ENCODE measurements at places on chromosomes 11 and 22.
A peak's percentile ranks its signal among the peaks of the same experiment; 100 is the strongest.

DNA sequence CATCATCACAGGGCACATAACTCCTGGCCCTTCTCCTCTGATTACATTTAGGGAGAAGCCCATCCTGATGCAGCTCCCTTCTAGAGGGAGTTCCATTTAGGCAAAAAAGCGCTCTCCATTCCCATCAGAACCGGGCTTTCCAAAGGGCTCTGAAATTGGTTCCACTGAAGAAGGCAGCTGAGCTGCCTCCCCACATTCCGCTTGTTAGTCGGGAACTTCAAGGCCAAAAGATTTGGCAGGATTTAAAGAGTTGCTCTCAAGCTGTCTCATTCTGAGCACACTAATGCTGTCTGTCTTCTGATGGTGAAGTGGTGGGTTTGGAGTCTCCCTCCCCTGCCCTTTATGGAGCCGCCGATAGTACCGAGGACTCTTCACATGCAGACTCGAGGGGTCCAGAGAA, 26.6 kb upstream of the CABP7 start:
- no peak for DNase-seq

DNA sequence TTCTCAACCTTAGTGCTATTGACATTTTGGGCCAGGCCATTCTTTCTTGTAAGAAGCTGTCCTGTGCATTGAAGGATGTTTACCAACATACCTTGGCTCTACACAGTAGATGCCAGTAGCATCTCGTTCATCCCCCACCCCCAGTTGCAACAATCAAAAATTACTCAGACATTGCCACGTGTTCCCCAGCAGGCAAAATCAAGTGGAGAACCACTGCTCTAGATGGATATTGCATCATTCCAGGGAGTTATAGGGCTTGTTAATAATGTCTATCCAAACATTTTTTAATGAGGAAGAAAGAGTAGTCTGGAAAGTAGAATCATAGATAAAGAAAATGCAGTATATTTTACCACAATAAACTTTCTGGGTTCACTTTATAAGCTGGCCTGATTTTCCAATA, 64.1 kb downstream of the PRMT3 start:
- no peak for DNase-seq

DNA sequence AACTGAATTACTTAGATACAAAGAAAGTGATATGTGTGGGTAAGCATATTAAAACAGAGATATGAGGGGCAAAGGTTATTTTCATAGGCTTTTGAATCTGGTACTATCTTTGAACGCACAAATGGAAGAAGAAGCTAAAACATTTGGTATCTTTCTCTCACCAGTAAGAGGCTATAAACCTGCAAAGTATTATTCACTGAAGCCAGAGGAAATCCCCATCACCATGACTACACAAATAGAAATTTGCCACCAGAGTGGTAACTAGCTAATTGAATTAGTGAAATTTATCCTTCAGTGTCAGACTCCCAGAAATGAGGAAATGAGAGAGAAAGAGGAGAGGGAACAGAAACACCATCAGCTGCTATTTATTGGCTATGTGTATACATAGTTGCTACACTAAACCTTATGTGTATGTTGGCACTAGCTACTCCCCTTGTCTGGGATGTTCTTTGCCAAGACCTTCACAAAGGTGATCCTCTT, 503.4 kb downstream of the DLG2 start:
- peak; percentile 35 for DNase-seq

GRCh38 chr11:45805305-45806071, 539 bp downstream of the SLC35C1 start:
- peak; percentile 94 for DNase-seq

DNA sequence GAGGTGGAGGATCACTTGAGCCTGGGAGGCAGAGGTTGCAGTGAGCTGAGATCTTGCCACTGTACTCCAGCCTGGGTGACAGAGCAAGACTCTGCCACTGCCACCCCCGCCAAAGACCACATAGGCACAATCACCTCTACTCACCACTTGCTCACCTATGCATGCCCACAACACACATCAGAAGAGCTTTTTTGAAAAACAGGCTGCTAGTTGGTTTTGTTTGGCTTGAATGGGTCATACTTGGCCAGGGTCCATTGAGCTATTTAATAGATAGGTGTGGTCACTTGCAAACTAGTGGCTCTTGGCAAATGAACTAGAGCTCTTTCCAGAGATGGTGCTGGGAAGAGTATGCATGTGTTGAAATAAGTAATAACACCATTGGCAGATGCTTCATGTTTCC, 80.1 kb downstream of the EMSY start:
- peak; percentile 34 for DNase-seq

DNA sequence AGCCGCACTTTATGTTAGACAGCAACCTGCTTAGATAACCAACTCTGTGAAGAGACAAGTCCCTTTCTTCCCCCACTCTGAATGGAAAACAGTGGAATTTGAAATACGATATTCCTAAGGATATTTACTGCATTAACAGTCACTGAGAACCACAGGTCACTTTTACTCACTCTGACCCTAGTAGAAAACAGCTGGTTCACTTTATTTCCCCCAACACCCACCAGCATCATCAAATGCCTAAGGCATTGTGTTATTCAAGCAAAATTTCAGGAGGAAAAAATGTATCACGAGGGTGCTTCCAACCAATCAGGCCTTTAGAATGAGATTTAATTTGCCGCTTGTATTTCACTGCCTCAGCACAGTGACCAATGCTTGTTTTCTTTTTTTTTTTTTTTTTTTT, 1134.1 kb upstream of the CCDC90B start:
- DNase-seq, result no peak

DNA sequence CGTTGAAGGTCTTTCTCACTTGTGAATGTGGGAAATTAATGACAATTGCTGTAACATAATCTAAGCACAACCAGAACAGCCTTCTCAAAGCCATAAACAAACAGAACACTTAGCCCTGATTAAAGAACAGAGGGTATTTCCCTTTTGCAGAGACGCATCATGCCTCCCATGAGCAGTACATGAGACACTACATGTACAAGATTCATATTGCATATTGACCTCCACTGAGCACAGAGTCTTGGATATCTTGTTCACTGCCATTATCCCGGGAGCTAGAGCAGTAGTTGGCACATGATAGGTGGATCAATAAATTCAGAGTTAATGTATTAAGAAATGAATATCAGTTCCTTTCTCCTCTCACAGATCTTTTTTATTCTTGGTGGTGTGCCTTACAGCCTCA, 1194.3 kb upstream of the TENM4 start:
- no peak for DNase-seq

DNA sequence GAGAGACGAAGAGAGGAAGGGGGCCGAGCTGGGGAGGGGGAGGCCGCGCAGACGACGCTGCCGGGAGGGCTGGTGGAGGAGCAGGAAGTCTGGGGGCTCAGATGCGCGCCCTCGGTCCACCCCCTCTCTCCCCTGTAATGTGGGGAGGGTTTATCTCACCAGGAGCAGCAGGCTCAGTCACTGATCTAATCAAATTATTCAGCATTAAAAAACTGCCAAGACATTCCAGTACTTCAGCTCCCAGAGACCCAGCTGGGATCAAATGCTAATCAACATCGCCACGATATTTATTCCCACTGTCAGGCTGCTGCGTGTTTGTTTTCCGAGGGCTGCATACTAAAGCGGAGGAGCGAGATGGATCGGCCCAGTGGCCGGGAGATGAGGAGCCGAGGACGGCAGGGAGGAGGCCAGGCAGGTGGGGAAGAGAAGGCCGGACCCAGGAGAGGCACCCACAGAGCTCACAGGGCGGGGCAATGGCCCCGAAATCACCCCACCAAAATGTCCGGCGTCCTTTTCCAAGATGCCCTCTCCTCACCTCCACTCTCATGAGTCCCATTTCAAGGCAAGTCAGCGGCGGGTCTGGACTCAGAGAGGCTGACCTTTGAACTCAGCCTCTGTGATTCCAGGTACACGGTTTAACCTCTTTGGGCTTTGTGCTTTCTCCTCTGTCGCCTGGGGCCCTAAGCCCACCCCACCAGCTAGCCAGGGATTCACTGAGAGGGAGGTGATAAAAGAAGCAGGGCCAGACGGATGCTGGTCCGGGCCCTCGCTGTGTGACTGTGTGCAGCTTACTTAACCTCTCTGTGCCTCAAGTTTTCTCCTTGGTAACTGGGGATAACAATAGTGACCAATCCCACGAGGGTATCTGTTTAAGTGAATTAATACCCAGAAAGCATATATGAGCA, 502.1 kb downstream of the MN1 start:
- DNase-seq, result no peak

DNA sequence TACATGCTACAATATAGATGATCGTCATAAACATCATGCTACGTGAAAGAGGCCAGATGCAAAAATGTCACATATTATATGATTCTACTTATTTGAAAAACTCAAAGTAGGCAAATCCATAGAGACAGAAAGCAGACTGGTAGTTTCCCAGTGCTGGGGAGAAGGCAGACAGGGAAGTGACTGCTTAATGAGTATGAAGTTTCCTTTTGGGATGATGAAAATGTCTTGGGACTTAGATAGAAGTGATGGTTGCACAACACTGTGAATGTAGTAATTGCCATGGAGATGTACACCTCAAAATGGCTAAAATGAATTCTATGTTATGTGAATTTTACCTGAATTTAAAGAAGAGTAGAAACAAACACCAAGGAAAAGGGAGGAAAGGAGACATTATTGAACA, 45.2 kb upstream of the EHF start:
- DNase-seq, result no peak

DNA sequence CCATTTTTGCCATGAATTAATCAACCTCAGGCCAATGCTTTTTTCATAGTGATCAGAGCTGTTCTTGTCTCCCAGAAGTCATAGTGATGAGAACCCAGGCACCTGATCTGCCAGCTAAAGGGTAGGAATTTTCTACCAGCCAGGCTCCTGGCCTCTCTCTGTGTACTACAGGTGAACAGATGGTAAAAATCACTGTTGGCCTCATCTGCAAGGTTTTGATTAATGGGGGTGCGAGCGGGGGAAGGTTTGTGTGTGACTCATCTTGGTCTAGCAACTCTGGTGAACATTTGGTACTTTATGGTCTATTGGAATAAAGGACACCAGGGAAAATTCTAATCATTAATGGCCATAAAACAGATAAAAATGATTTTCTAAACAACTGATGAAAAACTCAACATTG, 14.4 kb upstream of the APOL4 start:
- no peak for DNase-seq

DNA sequence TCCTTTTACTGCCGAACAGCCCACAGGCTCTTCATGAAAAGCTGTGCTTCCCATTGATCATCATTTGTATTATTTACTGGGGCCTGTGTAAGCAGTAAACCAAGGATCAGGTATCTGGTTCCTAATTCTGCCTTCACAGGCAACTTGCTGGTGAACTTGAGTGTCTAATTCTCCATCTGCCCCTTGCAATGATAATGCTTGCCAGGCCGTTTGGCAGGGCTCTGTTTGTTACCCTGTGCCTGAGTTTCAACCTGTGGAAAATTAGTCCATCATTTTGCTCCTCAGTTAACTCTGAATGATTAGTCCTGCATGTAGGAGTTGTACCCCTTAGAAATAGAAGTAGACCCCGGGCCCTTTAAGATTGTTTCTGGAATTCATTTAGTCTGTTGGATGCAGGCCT, 298.4 kb upstream of the CADM1 start:
- DNase-seq, result no peak

DNA sequence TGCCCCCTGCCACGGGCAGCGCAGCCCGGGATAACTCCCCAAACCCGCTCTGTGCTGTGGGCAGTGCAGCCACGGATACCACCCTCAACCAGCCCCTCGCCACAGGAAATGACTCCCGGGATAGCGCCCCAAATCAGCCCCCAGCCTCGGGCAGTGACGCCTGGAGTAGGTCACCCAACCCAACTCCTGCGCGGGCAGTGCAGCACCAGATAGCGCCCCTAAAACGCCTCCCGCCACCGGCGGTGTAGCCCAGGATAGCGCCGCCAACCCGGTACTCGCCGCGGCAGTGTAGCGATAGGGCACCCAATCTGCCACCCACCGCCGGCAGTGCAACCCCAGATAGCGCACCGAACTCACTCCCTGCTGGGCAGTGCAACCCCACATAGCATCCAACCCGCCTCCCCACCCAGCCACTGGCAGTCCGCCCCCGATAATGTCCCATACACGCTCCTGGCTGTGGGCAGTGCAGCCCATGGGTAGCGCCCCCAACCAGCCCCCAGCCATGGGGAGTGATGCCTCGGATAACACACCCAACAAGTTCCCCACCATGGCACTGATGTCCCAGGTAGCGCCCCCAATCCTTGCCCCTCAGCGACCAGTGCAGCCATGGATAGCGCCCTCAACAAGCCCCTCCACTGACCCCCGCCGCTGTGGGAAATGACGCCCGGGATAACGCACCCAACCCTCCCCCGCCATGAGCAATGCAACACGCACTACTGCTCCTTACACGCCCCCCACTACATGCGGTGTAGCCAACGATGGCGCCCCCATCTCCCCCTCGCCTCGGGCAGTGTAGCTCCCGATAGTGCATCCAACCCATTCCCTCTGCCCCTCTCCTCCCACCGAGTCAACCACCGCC, 1.5 kb downstream of the RFPL2 start:
- DNase-seq, result peak; percentile 51

Data from osteoblast (primary cell).